ENCODE measurements at places on chromosomes 1 and 21.

DNA sequence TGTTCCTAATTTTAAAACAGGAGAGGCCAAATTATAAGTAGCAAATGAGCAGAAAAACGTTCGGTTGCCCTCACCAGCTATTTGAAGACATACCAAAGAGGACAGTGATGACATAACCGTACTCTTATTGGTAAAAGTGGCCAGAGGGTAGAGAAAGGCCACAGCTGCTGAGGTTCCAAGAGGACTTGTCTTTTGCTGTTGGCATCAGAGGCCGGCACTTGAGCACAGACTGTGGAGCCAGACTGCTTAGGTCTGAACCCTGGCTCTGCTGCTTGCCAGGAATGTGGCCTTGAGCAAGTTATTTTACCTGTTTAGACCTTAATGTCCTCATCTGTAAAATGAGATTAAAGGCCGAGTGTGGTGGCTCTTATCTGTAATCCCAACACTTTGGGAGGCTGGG, 14.9 kb downstream of the ETV3L start:
- no peak for DNase-seq

- DNase-seq = no peak
Measured at GRCh38 chr1:33001282-33001681, 35.4 kb downstream of the AK2 start.

DNA sequence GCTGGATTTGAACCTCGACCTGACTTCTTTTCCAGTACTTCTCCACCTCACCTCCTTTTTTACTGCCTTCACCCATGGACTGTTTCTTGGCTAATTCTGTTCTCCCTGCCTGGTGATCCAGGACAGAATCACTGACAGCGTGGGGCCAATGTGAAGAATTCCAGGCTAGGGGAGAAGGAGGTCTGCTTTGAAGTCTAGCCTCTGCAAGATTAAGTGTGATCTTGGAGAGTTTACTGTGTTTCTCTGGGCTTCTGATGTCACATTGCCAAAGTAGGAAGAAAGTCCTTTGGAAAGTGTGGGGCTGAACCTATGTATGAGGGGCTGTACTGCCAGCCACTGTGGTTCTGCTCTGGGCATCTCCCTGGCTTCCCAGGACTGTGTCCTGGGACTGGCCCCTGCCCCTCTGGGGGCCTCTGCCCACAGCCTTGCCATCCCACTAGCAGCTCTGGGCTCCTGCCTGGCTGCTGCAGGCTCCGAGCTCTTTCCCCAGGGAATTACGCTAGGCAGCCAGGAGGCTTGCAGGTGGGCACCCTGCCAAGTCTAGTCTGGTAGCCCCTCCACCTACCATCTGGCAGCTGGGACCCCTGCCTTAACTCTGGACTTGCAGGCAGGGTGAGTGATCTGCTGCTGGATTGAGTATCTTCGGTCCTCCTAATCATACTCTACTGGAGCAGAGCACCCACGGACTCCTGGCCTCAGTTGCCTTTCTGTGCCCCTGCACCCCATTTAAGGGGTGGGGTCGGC, 52.2 kb downstream of the YARS1 start:
- DNase-seq = no peak

- DNase-seq = no peak
Measured at GRCh38 chr1:23100074-23100748, 68.4 kb downstream of the LUZP1 start.

DNA sequence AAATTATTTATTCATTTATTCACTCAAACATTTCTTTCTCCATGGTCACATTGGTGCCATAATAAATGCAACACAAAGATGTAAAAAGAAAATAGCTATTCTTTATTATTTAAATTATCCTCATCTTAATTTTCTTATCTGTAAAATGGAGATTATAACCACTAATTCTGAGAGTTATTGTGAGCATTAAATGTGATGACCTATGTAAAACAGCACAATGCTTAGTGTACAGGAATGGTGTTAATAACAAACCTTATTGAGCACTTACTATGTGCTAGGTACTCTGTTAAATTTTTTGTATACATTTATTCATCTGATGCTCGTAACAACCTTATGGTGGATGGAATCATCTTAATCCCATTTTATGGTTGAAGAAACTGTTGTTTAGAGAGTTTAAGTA, 84.6 kb downstream of the NTMT2 start:
- DNase-seq = no peak

DNA sequence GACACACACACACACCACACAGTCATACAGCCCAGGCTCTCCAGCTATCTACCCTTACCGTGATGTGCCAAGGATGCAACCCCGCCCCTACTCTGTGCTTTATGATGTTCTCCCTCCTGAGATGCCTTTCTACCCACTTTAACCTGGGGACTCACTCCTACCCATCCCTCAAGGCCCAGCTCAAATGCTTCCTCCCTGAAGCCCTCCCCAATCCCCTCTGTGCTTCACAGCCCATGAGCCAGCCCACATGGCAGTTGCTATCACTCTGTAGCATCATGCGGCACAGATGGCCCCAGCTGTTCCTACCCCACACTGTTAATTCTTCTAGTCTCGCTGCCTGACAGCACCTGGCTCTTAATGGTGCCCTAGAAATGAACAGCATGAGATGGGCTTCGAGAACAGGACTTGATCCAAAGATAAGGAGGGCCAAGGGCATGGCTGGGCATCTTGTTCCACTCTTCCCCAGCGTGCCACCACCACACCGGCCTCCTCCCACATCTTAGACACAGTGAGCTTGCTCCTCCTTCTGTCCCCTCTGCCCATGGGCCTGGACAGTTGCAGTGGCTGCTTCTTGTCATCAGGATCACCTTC, 109.8 kb downstream of the GLIS1 start:
- DNase-seq = no peak

DNA sequence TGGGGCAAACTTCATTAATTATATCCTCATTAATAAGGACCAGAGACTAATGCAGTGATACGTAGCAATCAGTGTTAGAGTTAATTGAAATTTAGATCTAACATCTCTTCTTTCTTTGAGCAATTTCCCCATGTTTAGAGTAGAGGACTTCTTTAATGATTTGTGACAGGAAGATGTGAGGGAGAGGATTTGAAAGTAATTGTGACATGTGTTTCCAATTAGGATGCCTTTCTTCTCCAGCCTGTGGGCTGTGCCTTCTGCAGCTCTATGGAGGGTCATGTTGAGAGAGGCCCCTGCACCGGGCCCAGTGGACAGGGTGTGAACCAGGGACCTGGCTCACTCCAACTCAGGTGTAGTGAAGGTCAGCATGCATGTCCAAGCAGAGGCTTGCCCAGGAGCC, 103.0 kb downstream of the GREM2 start:
- DNase-seq = no peak

GRCh38 chr1:62613325-62613727, 16.0 kb downstream of the ANGPTL3 start:
- no peak for DNase-seq

- DNase-seq = no peak
Measured at GRCh38 chr1:68495968-68496679, 758 bp downstream of the DEPDC1 start.

DNA sequence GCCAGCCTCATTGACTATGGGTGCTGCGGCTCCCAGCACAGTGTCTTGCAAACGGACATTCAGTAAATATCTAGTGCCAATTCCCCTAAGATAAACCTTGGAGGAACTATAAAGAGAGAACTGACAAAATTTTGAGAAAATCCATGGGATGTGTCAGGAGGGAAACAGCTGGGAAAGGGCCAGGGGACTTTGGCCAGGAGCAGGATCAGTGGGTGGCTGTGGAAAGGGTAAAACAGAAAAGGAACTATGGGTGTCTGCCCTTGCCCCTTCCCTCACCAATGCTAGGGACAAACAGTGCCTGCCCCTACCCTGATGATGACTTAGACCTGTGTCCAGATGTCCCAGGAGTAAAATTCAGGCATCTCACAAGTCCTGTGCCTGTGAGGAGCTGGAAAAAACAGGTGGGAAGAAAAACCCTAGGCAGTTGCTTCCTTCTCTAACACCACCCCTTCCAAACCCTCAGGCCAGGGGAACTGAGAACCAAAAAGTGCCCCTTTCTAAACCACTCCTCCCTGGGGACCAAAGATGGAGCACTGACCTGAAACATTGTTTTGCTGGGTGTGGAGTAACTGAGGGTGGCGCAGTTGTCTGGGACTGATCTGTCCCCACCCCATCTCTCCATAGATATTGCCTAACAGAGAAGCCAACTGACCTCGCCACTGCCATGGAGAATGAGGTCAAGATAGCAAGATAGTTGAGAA, 22.1 kb upstream of the IFNAR2 start:
- DNase-seq = no peak

DNA sequence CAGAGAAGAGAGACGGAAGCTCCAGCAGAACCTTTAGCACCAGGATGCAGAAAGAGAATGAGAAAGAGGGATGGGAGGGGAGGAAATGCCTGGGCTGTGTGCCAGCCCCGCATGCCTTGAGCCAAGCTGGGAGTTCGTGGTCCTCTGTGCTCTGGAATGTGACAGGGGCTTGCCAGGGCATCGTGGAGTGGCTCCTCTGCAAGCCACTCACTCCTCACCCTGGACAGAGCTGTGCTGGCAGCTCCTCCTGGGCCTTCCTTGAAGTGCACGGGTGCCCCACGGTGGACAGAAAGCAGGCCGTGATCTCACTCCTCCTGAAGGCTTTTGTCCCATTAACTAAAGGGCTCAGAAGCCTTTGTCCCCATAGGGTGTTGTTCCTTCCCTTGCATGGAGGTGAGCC, 34.8 kb upstream of the PRELP start:
- no peak for DNase-seq

- no peak for DNase-seq
Measured at GRCh38 chr1:41623736-41624135, 139.3 kb upstream of the EDN2 start.

DNA sequence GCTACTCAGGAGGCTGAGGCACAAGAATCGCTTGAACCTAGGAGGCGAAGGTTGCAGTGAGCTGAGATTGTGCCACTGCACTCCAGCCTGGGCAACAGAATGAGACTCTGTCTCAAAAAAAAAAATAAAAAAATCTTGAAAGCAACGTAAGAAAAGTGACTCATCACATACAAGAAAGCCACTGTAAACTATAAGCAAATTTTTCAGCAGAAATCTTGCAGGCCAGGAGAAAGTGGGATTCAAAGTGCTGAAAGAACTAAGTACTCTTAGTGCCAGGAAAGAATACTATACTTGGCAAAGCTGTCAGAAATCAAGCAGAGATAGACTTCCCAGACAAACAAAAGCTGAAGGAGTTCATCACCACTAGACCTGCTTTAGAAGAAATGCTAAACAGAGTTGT, 4.4 kb upstream of the HMGN1 start:
- DNase-seq = no peak

DNA sequence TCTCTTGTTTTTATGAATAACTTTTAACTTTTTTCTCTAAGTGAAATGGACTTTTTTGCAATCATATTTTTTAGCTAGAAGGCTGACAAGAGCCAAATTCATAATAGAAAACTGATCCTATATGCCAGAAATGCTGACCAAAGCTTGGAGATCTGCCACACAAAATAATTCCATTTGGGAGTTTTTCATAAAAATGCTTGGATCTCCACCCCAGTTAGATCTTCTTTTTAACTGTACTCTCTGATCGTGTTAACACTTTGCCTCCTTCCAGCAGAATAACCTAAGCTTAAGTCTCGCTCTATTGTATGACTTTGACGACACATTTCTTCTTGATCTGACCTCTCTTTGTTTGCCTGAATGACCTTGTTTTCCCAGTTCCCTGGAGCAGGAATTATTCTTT, 16.8 kb downstream of the FLG2 start:
- no peak for DNase-seq

- DNase-seq = no peak
Measured at GRCh38 chr1:234490793-234491479, 12.0 kb upstream of the TARBP1 start.

GRCh38 chr1:1069056-1069710, 4.9 kb downstream of the RNF223 start:
- peak; percentile 72 for DNase-seq

- DNase-seq = no peak
Measured at GRCh38 chr1:82646888-82647287, 846.2 kb downstream of the ADGRL2 start.

DNA sequence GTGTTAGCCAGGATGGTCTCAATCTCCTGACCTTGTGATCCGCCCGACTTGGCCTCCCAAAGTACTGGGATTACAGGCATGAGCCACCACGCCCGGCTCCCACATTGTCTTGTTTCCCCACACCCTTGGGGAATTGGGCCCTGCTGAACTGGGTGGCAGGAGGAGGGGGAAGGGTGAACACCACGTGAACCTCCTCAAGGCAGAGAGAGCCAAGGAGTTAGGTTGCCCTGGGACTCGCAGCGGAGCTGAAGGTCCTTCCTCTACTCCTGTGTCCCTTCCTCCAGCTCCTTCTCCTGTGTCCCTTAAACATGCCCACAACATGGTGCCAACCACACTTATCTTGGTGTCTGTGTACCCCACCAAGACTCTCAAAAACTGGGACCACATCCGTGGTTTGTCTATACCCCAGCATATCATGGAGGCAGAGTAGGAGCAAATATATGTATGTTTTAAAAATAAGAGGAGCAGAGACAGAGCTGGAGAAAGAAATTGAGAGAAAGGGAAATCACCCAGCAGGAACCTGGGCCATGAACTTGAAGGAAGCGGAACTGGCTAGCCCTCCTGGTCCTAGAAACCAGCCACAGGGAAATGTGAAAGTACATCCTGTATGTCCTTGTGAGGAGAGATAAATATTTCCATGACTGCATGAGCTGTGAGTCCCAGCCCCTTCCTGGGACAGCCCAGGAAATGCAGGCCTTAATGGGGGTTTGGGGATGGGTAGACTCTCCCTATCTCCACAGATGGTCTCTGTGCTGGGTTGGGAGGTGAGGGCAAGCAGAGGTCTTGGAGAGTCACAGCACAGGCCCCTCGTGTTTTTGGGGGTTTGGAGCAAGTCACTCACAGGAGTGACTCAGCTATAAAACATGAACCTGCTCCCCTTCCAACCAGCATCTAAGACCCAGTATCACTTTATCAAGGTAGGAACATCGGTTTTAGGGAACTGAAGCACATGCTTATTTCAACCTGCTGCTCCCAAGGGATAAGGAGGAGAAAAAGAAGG, 9.4 kb upstream of the TAL1 start:
- DNase-seq = no peak

DNA sequence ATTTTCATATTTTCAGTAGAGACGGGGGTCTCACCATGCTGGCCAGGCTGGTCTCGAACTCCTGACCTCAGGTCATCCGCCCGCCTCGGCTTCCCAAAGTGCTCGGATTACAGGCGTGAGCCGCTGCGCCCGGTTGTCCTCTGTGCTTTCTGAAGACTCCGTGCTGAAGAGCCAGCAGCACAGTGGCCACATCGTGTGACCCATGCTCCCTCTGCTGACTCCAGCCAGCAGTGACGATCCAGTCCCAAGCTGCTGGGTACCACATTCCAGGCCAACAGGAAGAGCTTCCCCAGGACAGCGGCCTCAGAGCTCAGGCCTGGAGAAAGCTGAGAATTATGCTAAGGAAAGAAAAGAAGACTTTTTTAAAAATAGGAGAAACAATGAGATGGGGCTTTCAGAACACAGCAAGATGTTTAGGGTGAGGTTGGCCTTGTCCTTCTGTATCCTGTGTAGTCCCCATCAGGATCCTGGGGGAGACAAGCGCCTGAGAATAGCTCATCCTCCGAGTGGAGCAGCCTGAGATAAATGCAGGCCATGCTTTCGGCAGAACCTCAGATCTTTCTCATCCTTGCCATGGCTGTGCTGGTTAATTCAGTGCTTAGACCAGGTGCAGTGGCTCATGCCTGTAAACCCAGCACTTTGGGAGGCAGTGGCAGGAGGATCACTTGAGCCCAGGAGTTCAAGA, 207.1 kb downstream of the SLC35F3 start:
- DNase-seq = no peak

- no peak for DNase-seq
Measured at GRCh38 chr1:119204961-119205357, 64.5 kb upstream of the WARS2 start.

GRCh38 chr1:99677416-99677815, 31.5 kb downstream of the PALMD start:
- no peak for DNase-seq
